ENCODE measurements at places on chromosomes 11 and 22.

DNA sequence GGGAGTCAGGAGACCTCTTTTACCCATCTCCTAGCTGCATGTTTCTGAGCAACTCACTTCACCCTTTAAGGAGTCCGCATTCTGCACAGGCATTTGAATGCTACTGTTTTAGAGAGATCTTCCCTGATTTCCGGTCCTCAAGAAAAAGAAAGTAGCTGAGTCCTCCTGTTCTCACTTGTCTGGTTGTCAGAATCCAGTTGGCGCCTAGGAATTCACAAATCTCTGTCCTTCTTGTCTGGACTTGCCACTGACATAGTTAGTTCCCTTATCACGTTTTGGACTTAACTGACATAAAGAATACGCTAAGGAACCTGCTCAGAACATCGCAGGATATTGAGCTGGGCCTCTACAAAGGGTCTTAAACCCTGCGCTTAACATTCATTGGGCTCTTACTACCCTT lies 61.3 kb upstream of the OR5P2 start:
- no peak for ATAC-seq

DNA sequence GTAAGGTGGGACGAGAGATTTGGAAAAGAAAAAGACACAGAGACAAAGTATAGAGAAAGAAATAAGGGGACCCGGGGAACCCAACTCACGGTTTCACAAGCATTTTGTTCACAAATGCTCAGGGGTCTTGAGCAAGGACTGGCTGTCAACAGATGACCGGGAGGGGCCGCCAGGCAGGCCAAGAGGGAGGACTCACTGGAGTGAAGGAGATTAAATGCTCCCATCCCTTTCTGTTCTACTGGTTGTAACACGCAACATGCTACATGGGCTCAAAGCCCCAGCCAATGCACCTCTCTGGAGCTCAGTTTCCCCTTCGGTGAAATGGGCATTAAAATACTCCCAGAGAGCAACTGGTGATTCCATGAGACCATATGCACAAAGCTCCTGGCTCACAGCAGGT lies 13.4 kb downstream of the SHANK2 start:
- ATAC-seq, result no peak

DNA sequence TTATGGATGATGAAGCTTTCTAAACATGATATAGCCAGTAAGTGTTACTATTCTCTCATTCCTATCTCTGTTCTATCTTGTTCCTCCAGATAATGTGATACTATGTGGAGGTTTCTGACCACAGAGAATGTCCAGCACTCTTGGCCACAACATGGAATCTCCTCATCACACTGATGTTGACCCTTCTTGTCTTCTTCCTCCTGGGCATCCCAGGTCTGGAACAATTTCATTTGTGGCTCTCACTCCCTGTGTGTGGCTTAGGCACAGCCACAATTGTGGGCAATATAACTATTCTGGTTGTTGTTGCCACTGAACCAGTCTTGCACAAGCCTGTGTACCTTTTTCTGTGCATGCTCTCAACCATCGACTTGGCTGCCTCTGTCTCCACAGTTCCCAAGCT lies 9.9 kb upstream of the OR56B1 start:
- no peak for ATAC-seq

DNA sequence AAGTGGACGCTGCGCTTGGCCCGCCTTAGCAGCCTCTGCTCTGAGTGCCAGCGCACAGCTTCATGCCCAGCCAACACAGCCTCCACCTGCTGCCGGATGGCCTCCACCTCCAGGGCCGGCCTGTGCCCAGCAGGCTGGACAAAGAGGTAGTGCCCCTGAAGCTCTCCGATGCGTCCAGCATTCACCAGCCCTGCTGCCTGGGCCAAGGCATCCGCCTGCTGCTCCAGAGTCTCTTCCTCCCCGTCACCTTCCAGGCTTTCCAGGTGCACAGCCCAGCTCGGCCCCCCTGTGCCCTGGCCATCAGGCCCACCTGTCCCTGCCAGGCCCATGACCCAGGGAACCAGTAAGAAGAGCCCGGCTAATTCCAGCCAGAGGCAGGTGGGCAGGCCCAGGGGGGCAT lies 2.5 kb downstream of the PCSK7 start:
- no peak for ATAC-seq

- peak; percentile 8 for ATAC-seq
Measured at GRCh38 chr11:71447791-71448256, 369 bp downstream of the DHCR7 start.

- no peak for ATAC-seq
Measured at GRCh38 chr11:59479906-59480305, 6.8 kb downstream of the OR4D10 start.

DNA sequence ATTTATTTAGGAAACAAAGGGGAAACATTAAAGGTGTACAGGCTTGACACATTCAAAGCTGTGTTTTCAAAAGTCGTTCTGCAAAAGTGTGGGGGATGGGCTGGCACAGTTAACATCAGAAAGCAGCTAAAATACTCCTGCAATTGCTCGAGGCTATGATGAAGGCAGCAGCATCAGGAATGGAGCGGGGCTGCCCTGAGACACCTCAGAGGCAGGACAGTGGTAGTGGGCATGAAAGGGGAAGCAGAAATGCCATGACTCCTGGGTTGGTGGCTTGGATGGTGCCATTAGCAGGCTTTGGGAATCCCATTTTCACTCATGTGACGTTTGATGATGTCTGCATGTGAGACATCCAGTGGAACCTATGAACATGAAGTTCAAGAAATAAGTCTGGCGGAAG lies 646 bp downstream of the NCAPD3 start:
- no peak for ATAC-seq

GRCh38 chr11:62345861-62346260 lies 8.6 kb downstream of the ASRGL1 start:
- no peak for ATAC-seq

DNA sequence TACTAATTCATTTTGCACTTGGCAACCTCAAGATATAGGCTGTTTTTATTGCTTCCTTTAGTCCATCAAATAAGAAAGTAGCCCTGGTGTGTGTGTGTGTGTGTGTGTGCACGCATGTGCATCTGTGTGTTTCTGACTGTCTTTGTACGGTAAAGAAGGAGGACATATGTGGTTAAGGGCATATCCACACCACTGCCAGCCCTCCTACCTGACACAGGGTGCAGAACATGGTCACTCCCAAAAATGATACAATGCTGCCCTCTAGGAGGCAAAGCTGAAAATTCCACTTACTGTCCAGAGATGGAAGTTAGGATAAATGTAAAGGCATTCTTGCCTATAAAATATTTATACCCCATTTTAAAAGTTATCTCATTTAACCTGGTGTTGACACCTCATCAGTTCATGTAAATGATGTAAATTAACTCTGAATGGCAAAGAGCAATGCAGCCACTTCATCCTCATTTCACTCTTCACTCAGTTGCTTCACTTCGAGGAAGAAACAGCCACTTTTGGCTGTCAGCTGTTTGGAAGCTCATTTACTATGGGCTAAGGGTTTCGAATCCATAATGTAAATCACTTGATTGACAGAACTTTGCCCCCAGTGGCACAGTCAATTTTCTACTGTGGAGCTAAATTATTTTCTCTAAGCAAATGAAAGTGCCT lies 83.1 kb upstream of the MTNR1B start:
- no peak for ATAC-seq

- ATAC-seq, result no peak
Measured at GRCh38 chr22:43331698-43332097, 11.5 kb downstream of the SCUBE1 start.

DNA sequence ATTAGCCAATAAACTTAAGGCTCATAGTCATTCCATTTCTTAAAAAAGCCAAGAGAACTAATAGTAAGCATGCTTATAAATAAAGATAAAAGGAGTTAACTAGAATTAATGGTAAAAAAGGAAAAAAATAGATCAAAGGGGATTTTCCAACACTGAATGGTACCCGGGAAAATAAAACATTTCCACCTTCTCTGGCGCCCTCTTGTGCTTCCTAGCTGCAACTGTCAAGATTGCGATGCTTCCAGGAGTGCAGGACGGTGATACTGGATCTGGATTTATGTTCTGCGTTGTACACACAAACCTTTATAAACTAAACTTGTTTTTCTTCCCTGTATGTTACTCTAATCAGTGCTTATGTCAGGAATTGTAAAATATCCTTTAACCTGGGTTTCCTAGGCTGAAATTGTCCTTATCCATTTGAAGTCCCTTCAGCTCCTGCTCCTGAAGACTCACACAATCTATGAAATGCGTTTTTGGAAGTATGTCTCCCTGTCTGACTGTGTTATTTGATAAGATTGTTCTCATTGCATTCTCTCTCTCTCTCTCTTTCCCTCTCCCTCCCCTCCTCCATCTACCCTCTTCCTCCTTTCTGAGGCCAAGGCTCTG lies 9.6 kb upstream of the HTATIP2 start:
- ATAC-seq, result no peak

Data from activated CD4-positive, CD25-positive, alpha-beta regulatory T cell treated with anti-CD3 and anti-CD28 coated beads, Interleukin-2, amount 50 U/mL, for 24 hours (primary cell).